ENCODE measurements at places on chromosomes 3 and 15.

DNA sequence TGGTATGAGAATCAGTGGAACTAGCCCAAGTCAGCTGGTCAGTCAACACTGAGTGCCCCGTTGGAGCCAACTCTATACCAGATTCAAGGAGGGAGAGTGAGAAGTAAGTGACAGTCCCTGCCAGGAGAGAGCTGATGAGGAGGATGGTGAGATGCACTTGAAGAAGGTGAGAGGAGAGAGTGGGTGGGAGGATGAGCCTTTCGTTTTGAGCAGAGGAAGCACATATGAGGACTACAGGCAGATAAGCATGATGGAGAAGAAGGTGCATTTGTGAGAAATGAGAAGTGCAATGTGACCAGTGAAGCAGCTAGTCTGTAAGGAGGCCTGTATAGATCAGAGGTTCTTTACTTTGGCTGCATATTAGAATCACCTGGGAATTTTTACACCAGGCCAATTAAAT is 40.4 kb downstream of the NME9 start:
- DNase-seq: no peak

GRCh38 chr15:85423256-85423655 is 42.9 kb downstream of the AKAP13 start:
- DNase-seq: peak; percentile 53

GRCh38 chr15:73019601-73020146 is 32.6 kb upstream of the NEO1 start:
- DNase-seq: no peak

DNA sequence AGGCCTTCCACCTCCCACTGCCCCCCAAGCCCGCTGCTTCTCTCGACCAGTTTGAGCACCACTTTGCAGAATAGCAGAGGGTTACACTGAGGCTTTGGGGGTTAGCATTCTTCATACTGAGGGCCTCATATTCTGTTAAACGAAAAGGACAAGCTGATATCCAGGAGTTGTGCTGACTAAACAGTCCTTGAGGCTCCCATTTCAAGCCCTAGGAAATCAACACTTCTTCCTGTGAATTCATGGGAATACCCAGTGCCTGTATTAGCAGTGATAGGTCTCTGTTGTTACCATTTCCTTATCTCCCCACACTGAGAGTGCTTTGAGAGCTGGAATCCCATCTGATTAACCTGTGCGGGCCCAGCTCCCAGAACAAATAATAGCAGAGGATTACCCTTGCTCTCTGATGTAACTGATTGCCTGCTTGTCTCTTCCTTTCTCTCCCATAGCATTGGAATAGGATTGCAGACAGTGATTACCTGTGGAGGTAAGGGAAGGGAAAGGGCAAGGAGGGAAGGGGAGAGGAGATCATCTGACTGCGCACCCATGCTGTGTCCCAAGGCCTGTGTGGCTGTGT is 930 bp downstream of the FBXW12 start:
- DNase-seq: no peak

- no peak for DNase-seq
Measured at GRCh38 chr3:52195823-52196331, 2.1 kb upstream of the ALAS1 start.

- no peak for DNase-seq
Measured at GRCh38 chr15:52338891-52339290, 43.3 kb upstream of the MYO5C start.

GRCh38 chr3:127027811-127028548 is 45.1 kb downstream of the PLXNA1 start:
- DNase-seq: no peak

GRCh38 chr3:99645277-99646106 is 7.1 kb downstream of the COL8A1 start:
- DNase-seq: no peak

GRCh38 chr3:134542287-134542958 is 56.6 kb downstream of the CEP63 start:
- DNase-seq: no peak

DNA sequence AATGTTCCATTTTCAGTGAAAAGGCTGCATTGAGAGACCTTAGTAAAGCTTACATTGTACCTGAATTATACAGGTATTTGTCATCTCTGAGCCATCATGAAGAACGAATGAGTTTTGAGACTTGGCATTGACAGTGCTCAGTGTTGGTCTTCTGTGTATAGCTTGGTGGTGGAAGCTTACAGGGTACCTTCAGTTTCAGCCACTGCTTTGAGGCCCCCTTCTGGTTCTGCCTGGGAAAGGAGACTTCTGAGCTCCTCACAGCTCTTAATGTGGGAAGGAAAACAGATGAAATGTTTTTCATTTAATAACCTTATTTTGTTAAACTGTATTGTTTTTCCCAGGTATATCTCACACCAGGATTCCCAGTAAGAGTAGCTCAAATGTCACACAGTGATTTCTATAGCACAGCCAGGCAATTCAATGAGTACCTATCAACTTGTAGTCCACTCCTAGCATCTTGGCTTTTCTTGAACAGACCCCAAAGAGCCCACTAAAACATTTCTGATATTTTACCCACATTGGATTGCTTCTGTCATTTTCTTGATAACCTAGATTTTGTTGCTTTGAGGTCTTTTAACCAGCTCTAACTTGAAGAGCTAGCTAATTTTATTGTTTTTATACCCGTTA is 5.6 kb downstream of the SERPINI1 start:
- DNase-seq: no peak

DNA sequence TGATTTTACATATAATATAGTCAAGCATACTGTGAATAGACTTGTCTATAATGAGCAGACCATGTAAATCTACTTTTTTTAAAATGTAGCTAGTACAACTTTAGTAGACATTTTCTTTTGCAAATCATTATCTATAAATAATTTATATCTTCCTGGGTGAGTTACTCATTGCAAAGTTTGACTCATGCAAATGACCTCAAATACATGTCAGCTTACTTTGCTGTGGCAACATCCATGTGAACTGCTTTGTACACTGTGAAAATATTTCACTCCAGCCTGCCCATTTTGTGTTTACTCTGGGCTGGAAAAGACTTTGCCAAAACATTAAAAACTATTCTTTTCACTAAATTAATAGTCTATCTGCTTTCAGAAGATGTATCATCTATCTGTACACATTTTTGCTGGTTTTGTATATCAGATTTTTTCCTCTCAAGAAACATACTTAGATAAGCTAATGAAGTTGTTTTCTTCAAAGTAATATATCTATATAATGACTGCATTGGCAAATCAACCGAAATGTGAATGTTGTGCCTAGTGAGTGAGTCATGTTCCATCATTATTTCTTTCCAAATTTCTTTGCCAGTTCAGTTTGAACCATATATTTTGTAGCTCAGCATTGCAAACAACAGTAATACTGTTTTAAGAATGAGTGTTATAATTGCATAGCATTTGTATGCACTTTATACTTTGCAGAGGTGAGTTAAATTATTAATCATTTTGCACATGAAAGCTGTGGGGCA is 26.5 kb downstream of the IGSF10 start:
- DNase-seq: no peak

DNA sequence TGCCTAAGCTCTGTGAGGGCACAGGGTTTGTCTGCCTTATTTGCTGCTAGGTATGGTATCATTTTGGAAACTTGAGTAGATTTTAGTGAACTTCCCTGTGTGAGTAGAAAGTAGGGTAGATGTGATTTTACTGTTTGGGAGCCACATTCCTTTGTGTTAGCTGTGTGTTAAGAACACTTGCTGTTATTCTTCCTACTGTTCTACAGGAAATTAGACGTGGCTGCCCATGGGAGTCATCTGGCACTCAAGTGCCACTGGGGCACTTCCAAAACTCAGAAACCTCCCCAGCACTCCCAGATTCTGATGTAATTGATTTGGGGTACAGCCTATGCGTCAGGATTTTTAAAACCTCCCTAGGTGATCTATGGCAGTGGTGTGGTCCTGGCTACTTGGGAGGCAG is 369.9 kb upstream of the C2CD4B start:
- no peak for DNase-seq

DNA sequence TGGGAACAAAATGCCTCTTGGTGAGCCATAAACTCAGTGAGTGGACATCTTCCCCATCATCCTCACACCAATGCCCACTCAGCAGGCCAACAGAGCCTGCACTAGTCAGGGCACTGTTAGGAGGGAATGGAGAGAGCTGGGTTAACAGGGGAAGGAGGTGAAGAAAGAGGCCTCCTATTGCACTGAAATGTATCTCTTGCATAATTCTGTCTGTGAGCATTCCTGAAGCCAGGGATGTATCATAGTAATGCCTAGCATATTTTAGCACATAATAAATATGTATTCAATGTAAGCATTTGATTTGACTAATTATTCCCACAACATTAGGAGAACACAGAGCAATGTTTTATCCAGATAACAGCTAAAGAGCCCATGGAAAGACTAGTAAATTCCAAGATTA is 81.2 kb downstream of the ANO10 start:
- DNase-seq: no peak

DNA sequence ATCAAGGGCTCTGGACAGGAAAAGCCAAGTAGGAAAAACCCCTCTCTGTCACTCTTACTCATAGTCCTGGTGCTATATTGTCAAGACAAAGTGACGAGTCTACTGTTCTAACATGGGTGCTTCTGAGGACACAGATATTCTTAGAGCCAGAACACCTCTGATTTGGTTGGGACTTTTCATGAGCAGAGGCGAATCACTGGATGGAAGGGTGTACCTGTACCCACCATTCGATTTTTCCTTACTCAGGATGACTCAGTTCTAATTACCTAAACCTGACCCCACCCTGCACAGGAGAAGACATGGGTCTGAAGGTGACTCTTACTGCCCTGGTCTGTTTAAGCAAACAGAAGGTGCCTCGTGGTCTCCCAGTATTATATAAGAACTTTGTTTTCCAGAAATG is 58.5 kb downstream of the ABCC5 start:
- no peak for DNase-seq

All from NCI-H524 treated with DMSO at 0.1 percent for 48 hours (cell line).